ENCODE measurements at places on chromosomes 6 and 20. TPM values are rescaled to one million over a fixed set of nuclear protein-coding genes. Genes with fewer than 3 reads are reported as not detected.

DNA sequence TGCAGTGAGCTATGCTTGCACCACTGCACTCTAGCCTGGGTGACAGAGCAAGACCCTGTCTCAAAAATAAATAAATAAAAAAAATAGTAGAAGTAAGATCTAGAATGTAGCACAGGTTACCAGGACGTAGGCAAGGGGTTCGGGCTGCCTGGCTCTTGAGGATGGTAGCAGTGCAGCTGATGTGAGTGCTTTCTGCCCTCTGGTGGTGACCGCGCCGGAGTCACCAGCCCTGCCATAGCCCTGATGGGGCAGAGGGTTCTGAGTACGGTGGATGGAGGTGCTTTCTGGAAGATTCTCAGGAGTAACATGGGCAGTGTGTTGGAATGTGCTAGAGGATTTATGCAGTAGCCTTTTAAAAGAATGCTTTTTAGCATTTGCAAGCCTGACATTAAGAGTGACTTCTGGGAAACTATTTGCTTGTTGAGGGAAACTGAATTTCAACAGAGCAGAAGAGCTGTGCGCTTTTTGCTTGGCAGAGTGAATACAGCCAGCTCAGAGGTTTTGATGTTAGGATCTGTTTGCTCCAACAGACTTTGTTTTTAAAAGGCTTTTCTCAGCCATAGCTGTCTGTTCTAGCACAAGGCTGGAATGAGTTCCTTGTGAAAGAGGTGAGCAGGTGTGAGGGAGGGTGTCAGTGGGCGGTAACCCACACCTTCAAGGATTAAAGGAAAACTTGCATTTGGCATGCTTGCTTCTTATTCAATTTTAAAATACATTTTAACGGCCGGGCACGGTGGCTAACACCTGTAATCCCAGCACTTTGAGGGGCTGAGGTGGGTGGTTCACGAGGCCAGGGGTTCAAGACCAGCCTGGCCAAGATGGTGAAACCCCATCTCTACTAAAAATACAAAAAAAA lies 65.9 kb downstream of the PTPN1 start:
- DNase-seq = peak; percentile 71

DNA sequence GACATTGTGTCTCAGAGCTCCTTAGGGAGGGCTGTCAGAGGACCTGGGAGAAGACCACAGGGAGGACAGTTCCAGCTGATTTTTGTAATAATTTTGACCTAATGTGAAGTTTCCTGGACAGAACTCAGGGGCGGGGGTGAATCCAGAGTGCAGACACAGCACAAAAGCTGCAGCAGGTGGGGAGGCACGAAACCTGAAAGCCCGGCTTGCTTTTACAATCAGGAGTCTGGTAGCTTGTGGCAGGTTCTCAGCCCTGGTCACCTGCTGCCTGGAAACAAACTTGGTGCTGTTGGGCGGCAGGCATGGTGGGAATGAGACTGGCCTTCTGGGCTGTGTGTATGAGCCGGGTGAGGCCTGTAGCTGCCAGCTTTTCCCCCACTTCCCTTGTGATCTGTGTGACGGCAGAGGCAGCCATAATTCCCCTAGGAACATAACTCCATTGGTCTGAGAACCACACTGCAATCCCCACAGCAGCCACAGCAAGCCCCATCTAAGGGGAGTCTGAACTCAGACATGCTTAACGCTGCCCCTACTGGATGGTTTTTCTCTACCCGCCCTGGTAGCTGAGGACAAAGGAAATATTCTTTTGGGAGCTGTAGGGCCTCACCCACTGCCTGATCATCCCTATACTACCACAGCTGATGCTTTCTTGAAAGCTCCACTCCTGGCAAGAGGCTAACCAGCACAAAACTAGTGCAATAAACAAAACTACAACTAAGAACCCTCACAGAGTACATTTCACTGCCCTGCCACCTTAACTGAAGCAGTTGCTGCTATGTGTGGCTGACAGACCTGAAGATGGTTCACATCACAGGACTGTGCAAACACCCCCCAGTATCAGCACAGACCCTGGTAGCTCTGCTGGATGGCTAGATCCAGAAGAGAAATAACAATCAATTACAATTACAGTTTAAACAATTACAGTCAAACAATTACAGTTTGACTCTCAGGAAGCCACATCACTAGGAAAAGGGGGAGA lies 1055.1 kb upstream of the GJE1 start:
- DNase-seq = peak; percentile 63

Gene OXT
- total RNA-seq = not detected

GRCh38 chr20:53161473-53161872 lies 189.3 kb downstream of the TSHZ2 start:
- no peak for DNase-seq

Gene TUBE1
- total RNA-seq = 18.4 TPM

DNA sequence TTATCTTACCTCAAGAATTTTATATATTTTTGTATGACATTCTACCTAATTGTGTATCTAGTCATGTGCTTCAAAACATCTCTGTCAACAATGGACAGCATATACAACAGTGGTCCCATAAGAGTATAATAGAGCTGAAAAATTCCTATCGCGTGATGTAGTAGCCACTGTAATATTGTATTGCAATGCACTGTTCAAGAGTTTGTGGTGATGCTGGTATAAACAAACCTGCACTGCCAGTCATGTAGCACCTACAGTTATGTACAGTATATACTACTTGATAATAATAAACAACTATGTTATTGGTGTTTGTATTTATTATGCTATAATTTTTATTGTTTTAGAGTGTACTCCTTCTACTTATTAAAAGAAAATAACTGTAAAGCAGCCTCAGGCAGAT lies 672.7 kb downstream of the CD109 start:
- no peak for DNase-seq

DNA sequence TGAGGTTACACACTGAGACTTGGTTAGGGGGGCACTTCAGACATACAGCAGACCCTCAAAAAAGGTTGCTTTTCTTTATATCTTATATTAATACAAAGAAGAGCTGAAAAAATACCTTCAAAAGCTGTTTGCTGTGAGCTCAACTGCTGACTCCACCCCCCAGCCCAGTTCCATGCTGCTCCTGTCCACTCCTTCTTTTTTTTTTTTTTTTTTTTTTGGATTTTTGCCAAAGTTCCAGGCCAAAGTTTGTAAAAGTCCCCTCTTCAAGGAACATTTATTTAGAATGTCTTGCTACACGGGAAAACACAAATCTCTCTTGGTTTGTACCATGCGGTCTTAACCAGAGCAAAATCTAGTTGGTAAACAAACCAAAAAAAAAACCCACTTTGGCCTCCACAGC lies 85.3 kb upstream of the AKAP12 start:
- no peak for DNase-seq

Gene RNF39
- not detected for total RNA-seq

DNA sequence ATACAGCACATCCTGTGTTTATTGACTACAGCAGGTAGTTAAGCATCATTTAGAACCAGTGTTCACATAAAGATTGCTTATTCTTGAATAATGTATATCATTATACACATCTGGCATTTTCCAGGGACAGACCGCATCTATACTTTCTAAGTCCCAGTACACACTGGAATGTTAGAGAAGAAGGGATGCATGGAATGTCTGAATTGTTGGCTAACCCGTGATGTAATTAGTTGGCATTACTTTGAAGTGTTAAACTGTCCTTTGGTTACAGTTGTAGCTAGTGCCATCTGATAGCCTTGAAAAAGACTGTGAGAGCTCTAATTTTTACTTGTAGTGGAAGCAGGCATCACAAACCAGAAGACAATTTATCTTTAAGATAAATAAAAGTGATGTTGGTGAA lies 29.8 kb upstream of the MCHR2 start:
- DNase-seq = no peak

Gene GTSF1L
- not detected for total RNA-seq

Gene C6orf118
- not detected for total RNA-seq

GRCh38 chr20:38203981-38204357 lies 38.9 kb upstream of the TGM2 start:
- no peak for DNase-seq

Gene DPPA5
- total RNA-seq = not detected

Gene OR2B6
- not detected for total RNA-seq

- no peak for DNase-seq
These were observed 21.9 kb downstream of the CCN2 start for GRCh38 chr6:131929264-131929663.

Gene CD40
- total RNA-seq = 1.2 TPM

Gene LAMA4
- 0.22 TPM for total RNA-seq

DNA sequence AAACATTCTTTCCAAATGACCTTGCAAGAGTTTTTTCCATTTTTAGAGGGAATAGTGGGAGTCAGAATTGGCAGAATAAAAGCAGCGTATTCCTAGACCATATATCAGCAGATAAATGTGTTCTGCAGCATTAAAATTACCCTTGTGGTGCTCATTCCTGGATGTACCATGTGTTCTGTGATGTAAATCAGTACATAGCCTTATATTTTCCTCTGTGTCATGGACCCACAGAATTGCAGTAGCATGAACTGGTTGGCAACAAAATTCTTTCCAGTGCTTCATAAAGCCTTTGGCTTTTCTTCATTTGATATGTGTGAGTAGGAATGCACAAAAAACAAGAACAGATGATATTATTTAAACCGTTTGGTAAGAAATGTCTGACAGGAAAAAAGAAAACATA lies 32.5 kb downstream of the ANKEF1 start:
- no peak for DNase-seq

- no peak for DNase-seq
These were observed 60.9 kb downstream of the SAMD3 start for GRCh38 chr6:130161683-130162404.

DNA sequence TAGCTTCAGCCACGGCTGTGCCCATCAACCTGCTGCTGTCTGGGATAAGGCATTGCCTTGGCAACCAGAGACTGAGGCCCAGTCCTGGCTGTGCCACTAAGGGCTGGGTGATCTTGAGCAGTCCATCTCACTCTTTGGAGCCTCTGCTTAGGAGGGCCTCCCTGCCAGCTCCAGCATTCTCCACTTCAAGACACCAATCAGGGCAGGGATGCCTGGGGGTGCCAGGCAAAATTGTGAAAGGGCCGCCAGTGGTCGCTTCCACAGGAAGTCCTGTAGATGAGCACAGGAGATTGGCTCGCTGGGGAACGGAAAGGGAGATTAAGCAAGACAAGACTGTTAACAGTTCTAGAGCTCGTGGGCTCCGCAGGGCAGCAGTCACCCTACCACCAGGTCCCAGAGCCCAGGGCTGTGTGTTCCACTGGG lies at the start of gene RAB44:
RAB44 (plus strand) TSS at position 346 of the 423 bp plus-strand sequence. CDS start 6,410 bp downstream, outside the sequence.
- no peak for DNase-seq

DNA sequence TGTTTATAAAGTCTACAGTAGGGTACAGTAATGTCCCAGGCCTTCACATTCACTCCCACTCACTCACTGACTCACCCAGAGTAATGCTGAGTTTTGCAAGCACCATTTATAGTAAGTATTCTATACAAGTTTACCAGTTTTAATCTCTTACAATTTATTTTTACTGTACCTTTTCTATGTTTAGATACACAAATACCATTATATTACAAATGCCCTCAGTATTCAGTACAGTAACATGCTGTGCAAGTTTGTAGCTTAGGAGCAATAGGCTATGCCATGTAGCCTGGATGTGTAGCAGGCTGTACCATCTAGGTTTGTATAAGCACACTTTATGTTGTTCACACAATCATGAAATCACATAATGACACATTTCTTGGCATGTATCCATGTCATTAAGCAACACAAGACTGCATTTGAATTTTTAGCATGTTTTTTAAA lies 673.6 kb downstream of the CD109 start:
- DNase-seq = no peak

Gene KHDC1
- total RNA-seq = 5.8 TPM

DNA sequence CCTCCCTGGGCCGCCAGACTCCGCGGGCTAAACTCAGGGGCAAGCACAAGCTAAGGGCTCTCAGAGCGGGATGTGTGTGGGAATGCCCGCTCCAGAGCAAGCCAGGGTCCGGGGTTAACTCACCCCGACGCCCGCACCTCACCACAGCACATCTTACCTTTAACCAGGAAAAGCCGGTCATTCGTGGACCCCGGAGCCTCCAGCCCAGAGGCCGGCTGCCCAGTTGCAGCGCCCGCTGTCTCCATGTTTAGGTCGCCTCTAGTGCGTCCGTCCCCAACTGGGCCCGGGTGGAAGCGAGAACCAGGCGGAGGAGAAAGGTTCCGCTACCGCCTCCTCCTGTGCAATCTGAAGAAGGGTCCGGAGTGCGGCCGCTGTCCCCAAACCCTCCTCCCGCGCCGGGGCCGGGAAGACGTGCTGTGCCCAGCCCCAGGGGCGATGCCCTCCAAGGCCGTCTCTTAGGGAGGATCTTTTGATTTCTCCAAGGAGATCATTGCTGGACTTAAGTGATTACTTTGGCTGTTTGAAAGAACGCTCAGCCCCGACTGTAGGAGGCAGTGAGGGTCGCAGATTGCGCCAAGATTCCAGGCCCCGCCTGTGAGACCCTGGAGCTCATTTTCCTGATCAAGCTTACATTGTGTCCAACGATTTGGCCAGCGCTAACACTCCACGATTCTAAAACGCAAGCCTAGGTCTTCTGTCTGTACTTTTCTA lies at the start of gene TMEM242:
TMEM242 (minus strand) TSS at position 265 of the 711 bp plus-strand sequence; CDS start at position 245, 20 bp downstream.
- peak; percentile 94 for DNase-seq

- DNase-seq = no peak
These were observed 10.6 kb downstream of the PDYN start for GRCh38 chr20:1983301-1983700.

GRCh38 chr20:36218380-36219064 lies 17.8 kb upstream of the AAR2 start:
- peak; percentile 40 for DNase-seq

Gene GJA10
- total RNA-seq = not detected

DNA sequence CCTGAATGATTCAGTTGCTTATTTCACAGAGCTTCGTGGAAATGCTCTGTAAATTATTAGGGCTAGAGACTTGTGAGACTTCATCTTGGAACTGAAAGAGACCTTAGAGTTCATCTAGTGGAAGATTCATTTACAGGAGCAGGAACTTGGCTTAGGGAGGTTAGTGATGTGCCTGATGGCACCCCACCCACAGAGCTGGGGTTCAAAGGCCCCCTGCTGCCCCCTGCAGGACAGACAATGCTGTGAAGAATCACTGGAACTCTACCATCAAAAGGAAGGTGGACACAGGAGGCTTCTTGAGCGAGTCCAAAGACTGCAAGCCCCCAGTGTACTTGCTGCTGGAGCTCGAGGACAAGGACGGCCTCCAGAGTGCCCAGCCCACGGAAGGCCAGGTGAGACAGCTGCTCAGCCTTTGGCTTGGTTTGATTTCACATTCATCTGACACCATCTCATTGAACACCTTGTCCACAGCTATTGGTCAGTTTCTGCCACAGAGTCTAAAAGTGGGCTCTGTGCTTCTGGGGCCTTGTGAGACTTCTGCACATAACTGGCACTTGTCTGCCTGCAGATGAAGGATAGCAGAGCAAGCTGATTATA lies 25.1 kb downstream of the MYBL2 start:
- peak; percentile 78 for DNase-seq

DNA sequence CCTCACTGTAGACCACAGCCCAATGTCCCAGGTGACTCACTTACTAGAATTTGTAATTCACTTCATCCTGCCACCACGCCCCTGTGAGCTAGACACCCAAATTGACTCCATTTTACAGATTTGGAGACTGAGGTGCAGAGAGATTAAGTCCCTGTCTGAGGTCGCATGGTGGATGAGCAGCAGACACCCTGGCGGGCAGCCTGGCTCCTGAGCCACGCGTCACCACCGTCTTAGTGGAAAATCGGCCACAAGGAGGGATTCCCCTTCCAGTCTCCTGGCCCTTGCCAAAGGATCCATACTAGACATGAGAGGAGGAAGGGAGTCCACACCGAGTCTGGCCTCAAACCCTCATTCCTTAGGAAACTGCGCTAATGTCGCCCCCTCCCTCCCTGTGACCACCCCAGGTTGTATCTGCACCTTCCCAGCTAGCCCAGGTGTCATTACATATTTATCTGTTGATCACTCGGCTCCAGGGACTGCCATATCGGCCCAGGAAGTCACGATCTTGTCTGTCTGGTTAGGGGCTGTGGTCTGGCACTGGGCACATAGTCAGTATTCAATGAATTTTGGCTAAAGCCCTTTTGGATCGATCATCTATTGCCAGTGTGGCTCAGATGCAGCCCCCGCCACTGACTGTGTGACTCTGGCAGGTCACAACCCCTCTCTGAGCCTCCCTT lies 25.7 kb upstream of the PTGIS start:
- DNase-seq = no peak

Data from glutamatergic neuron (in vitro differentiated cells).